Activated naive CD4-positive, alpha-beta T cell treated with anti-CD3 and anti-CD28 coated beads, Interleukin-2, amount 50 U/mL, for 16 hours (primary cell): ENCODE measurements at places on chromosomes 4 and X.

DNA sequence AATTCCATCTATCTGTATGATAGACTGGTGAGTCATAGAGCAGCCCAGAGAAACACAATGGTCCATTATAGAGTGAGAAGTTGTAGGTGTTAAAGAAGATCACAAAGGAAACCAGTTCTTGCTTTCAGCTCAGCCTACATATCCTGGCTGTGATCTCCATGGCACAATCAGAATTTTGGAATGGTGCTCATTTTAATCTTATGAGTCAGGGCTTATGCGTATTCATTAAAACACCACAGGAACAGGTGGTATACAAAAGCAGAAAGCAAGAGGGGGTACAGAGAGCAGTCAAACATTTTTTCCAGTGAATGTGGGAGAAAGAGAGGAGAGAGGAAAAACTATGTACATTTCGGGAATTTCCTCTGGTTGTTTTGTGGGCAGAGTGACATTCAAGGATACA, 126.9 kb downstream of the MFAP3L start:
- no peak for DNase-seq

DNA sequence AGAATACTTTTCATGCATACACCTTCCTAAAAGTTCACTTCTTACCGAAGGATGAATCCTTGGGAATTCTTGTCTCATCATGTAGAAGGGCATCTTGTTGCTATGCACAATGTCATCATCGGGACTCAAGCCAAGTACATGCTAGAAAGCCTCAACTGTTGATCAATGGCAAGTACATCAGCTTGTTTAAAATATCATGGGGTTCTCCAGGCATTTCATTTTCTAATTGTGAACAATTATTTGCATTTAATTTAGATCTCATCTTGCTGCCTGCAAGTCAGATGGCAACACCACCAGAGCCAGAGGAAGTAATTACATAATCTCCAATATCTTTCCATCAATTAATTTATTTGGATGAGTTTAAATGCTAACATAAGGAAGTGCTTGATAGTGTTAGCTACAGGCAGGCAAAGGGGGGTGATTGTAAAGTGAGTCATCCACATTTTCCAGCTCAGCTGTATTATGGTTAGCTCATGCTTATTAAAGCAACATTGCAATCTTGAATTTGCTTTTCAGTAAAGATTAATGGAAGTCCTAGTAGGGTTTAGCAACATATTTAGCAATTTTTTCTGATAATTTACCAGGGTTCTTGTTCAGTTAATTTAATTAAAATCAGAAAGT, 356.5 kb downstream of the CBLL2 start:
- no peak for DNase-seq

DNA sequence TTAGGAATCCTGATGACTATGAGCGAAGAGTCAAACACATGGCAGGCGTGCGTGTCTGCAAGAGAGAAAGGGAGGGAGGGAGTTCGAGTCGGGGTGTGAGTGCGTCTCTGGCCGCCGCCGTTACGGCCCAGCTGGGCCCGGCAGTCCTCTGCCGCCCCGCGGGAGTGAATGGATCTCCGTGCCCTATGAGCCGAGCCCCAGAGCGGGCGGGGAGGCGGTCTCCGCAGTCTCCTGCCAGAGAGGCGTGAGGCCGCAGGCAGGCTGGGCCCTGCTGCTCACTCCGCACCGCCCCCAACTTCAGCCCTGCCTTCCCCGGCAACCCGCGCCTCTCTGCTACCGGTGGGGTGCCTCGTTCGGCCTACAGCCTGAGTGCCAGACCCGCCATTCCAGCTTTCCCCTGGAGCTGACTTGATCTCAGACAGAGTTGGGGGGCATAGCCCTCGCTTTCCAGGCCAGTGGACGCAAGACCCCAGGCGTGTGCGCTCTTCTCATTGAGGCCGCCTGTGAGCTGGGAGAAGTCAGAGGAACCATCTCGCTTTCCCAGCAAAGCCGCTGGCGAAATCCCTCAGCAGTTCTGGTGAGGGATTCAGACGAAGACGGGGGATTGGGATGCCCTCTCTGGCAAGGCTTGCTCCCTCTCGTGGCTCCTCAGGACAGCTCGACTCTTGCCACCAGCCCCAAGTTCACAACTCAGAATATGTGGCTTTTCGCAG, 1.4 kb downstream of the SLC16A2 start:
- DNase-seq: peak; percentile 10

- no peak for DNase-seq
These were observed 1.2 kb upstream of the TAPT1 start for GRCh38 chr4:16227462-16227868.

- no peak for DNase-seq
These were observed 92.9 kb upstream of the MSX1 start for GRCh38 chr4:4766564-4766963.

DNA sequence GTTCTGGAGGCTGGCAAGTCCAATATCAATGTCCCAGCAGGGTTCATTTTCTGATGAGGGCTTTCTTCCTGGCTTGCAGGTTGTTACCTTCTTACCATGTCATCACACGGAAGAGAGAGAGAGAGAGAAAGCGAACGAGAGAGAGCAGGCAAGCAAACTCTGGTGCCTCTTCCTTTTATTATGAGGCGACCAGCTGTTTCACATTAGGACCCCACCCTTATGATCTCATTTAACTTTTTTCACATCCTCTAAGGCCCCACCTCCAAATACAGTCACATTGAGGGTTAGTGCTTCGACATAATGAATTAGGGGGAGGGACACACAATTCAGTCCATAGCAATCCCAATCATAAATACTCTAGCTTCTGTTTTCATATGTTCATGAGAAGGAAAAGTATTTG, 10.6 kb upstream of the GPR174 start:
- no peak for DNase-seq

- no peak for DNase-seq
These were observed 145.7 kb downstream of the VSIG4 start for GRCh38 chrX:65894133-65894532.

DNA sequence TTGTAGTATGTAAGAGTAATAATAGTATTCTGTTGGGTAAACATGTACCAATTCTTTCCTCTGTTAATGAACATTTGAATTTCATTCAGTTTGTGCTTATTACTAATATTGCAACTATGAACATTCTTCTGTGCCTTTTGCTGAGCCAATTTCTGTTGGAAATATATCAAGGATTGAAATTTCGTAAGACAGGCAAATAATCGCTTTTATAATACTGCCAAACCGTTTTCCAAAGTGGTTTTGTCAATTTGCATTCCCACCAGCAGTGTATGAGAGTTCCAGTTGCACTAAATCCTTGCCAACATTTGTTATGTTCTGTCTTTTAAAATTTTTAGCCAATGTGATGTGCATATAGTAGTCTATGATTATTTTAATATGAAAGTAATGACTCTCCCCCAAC, 38.6 kb downstream of the MAGEB17 start:
- no peak for DNase-seq

GRCh38 chrX:7574325-7574724, 268.6 kb upstream of the VCX start:
- no peak for DNase-seq

- DNase-seq: no peak
These were observed 26.9 kb downstream of the UTP14A start for GRCh38 chrX:129932821-129933321.

GRCh38 chr4:27055221-27055760, 194.7 kb downstream of the STIM2 start:
- no peak for DNase-seq

DNA sequence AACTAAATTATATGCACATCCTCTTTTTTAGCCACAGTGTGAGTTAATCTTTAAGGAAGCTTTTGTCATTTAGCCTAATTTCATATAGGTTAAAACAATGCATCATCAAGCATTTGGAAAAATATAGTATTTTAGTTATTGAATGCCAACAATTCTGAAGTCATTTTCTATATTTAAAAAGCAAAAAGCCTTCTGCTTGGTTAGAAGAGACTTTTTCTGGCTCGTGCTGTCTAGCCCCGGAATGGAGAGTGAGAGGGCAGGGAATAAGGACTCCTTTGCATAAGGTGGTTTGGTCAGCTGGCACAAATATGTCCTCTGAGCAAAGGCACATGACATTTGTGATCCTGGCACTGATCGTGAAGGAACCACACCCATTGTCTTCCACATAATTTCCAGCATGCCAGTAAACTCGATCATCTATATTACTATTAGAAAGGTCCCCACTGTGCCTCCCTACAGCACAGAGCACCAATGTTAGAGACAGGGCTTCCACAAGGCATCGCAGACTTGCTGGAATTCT, 393.7 kb upstream of the INTU start:
- no peak for DNase-seq

- peak; percentile 59 for DNase-seq
These were observed 669 bp downstream of the IRF2 start for GRCh38 chr4:184473499-184474262.
